Right atrium auricular region (tissue), 2 donors: ENCODE measurements at places on chromosomes 2 and 18. TPM values are rescaled to one million over a fixed set of nuclear protein-coding genes. Genes with fewer than 3 reads are reported as not detected.

DNA sequence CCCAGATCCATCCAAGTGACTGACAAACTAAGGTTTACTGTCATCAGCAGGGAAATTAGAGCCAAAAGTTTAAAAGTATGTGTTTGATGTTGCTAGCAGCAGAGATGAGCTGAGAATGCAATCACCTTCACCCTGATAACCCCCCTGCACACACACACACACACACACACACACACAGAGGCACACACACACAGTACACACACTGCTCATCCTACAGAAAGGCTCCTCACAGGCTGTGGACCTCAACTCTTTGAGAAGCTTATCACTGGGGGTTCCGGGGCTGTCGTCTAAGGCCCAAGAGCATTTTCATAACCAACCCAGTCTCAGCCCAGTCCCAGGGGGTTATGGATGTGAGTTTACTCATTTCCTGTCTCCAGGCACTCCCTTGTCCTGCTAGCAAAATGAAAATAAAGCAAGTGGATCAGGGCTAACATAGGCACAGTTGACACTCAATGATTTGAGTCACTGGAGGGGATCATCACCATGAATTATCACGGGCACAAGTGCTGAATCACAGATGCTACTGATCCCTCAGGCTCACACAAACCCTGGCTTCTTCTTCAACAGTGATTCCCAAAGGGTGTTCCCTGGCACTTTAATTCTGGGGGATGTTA, 76.6 kb downstream of the ALK start:
- no peak overlapping the region for H3K4me3 ChIP-seq
- H3K27ac ChIP-seq: no peak overlapping the region
- H3K36me3 ChIP-seq: no peaks in the 10 kb centered on the region
- H3K27me3 ChIP-seq: no peaks in the 10 kb centered on the region
- H3K4me1 ChIP-seq: no peaks in the 10 kb centered on the region
- DNase-seq: no peak

DNA sequence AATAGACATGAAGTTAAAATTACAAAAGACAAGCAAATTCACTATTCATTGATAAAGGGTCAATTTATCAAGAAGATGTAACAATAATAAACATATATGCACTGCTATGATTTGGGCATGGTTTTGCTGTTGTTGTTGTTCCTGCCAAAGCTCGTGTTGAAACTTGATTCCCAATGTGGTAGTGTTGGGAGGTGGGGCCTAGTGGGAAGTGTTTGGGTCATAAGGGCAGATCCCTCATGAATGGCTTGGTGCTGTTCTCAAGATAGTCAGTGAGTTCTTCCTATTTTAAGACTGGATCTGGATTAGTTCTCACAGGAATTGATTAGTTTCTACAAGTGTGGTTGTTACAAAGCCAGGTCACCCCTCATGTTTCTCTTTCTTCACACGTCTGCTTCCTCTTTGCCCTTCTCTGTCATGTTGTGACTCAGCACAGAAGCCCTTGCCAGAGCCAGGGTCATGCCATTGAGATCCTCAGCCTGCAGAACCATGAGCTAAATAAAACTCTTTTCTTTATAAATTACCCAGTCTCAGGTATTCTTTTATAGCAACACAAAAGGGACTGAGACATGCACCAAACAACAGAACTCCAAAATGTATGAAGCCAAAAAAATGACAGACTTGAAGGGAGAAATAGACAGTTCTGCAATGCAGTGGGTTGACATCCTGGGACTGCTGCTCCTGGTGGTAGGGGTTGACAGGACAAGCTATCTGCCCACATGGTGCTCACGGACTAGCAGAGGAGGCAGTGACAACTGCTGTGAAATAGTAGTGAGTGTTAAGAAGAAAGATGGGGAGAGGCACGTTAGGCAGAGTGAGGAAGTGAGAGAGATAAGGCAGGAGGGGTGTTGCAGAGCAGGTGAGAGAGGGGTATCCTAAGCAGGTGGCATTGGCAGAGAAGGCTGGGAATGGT, 18.6 kb upstream of the SKA1 start:
- H3K4me1 ChIP-seq: no peaks in the 10 kb centered on the region
- no peak overlapping the region for H3K27ac ChIP-seq
- H3K4me3 ChIP-seq: no peak overlapping the region
- no peaks in the 10 kb centered on the region for H3K36me3 ChIP-seq
- no peak for DNase-seq

DNA sequence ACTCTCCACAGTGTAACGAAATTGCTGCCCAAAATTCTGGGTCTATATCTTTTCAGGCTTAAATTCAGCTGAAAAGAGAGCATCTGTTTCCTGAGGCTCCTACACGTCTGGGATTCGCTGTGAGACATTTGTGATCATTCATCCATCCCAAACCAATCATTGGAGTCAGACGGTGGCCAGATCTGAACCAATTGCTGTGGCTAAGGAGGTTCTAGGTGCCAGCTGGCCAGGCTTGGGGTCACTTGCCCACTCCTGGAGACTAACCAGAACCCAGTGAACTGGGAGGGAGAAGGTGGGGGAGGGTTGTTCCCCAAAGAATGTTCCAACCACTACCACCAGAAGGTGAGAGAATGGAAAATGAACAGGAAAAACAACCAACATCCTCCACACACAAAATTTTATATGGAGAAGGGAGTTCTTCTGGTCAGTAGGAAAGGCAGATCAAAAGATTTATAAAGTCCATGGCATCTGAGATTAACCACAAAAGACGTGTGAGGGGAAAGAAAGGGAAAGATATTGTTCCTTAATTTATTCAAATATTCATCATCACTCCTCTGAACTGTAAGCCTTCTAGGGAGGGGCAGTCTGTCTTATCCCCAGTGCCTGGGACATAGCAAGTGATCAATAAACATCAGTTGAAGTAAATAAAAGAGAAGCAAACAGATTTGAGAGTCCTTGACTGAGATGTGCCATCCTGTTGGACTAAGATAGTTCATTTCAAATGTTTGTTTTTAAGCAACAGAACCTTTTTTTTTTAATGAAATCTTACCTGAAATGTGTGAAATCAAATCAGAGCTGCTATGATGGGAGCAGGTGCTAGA, 3.0 kb upstream of the RTKN start:
- H3K36me3 ChIP-seq: no peaks in the 10 kb centered on the region
- no peak for DNase-seq
- no peak overlapping the region for H3K4me3 ChIP-seq
- H3K27me3 ChIP-seq: no peaks in the 10 kb centered on the region
- H3K4me1 ChIP-seq: peaks cover 26% of the 10 kb centered on the region
- H3K27ac ChIP-seq: no peak overlapping the region

GRCh38 chr2:207331674-207332073, 165.9 kb upstream of the KLF7 start:
- no peak overlapping the region for H3K4me3 ChIP-seq
- no peak overlapping the region for H3K27ac ChIP-seq
- no peaks in the 10 kb centered on the region for H3K27me3 ChIP-seq

- no peaks in the 10 kb centered on the region for H3K27me3 ChIP-seq
- no peak overlapping the region for H3K4me3 ChIP-seq
- DNase-seq: no peak
These were observed 120.7 kb upstream of the PXDN start for GRCh38 chr2:1864981-1865421.

GYPC gene
- 53.8 TPM for total RNA-seq

CD8B gene
- total RNA-seq: 0.75 TPM

RGPD3 gene
- 0.43 TPM for total RNA-seq

CD302 gene
- 28.7 TPM for total RNA-seq
